ENCODE measurements at places on chromosomes 1 and 21.

GRCh38 chr21:28439788-28440187, 552.9 kb downstream of the LTN1 start:
- no peak for DNase-seq

DNA sequence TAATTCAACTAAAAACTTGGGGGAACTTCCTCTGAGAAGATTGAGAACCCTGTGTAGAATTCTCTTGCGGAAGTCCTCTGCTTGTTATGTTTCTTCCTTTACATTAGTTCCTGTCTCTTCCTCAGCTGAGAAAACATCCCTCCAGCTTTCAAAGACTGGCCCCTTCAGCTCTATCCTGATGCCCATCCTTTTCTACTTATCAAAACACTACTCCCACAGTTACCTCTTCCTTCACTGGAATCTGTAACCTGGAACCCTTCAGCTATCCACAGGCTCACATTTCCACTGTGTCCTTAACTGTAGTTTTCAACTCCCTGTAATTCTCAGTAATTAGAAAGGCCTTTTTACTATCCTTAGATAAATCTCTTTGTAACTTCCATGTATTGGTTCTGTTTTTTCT, 6.0 kb upstream of the DEDD start:
- DNase-seq: no peak

GRCh38 chr1:197919346-197920066, 2.3 kb downstream of the LHX9 start:
- no peak for DNase-seq

- no peak for DNase-seq
These were observed 239.1 kb upstream of the FGGY start for GRCh38 chr1:59057796-59058195.

DNA sequence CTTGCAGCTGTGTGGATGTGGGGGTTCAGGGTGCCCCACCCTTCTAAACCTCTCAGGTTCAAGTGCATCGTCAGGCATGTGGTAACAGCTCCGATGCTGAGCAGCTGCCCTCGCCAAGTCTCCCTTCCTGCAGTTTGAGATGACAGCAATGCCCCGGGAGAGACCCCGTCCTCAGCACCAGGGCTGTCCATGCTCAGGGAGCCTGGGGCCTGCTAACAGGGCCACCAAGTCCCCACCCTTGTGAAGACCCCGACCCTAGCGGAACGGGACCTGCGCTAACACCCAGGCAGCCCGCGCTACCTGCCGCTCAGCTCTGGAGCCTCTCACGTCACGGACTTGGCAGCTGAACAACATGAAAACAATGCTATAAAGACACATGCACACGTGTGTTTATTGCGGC, 159.2 kb upstream of the C1orf174 start:
- no peak for DNase-seq

DNA sequence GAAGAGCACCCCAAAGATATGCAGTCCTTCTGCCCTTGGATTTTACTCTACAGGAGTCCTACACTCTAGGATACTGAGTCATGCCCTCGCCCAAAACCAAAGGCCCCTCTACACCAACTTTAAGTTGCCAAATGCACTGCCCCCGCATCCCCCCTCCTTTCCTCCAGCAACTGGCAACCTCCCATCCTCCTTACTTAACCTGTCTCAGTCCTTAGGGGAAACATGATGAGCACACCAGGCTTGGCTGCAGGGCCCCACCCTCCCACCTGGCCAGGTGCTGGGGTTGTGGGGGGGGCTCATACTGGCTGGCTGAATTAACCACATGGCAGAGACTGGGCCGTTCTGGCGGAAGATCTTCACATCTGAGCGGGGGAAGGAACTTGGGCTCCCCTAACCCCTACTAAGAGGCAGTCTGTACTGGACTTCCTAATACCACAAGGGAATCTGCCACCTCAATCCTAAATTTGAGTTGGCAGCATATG, 1.2 kb downstream of the HDGF start:
- peak; percentile 48 for DNase-seq

- no peak for DNase-seq
These were observed 232.9 kb upstream of the B3GALT2 start for GRCh38 chr1:193419295-193419694.

DNA sequence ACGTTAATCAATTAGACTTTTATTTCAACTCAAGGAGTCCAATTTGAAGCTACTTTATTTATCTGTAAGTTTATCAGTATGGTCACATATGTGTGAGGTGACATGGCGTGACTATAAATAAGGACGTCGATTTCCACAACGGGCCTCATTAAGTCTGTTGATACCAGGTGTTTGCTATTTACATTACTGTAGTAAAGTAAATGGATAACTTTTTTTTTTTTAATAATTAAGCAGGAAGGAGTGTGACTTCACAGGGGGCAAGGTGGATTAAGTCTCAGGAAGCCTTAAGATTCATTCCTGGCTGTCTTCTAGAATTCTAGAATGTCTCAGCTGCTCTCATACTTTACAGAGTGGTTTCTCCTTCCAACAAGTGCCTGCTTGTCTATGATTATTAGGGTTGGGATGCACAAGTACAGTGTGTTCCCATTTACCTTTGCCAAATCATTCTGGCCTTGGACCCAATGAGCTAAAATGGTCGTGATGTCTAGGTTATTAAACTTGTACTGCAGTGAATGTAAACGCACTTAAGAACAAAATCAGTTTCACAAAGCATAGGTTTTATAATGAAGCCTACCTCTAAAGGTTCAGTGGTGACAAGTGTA, 15.5 kb downstream of the MAP3K7CL start:
- no peak for DNase-seq

DNA sequence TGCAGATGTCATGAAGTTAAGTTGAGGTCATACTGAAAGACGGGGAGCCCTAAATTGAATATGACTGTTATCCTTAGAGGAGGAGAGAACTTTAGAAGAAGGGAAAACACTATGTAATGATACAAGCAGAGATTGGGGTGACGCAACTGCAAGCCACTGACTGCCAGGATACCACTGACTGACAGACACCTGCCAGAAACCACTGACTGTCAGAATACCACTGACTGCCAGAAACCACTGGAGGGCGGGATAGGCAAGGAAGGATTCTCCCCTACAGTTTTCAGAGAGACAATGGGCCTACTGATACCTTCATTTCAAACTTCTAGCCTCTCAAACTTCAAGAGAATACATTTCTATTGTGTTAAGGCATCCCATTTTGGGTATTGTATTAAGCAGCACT, 388.7 kb downstream of the USH2A start:
- no peak for DNase-seq

GRCh38 chr1:207076181-207076955, 12.3 kb upstream of the C4BPB start:
- DNase-seq: no peak

- no peak for DNase-seq
These were observed 356.3 kb downstream of the USP25 start for GRCh38 chr21:16086121-16086520.

DNA sequence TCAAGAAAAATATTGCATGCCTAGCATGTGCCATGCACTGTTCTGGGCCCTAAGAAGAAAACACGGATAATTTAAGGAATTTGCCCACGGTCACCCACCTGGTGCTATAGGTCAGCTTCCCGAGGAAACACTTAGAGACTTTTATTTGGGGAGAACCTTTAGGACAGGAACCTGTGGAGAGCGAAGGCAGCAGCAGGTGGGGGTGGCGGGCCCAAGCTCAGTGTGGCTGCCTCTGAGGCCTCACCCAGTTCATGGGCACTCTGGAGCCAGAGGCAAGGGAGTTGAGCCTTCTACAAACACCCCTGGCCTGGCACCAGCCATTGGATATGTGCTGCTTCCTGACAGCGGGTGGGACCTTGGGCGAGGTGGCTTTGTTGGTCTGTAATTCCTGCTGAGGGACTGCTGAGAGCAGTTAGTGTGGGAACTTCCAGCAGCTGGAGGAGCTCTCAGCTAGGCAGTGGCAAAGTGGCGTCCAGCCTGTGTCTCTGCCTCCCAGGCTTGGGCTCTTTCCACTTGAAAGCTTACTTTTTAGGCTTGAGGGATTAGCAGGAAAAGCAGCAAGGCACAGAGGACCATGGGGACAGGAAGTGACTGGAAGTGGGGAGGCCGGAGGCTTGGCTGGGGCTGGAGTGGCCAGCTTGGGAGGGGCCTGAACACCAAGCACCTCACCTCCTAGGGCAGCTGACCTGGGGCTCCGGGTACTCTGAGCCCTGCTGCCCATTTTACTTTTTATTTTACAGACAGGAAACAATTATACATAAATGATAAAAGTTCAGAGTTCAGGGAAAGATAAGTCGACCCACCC, 19.1 kb downstream of the MRPL37 start:
- no peak for DNase-seq

DNA sequence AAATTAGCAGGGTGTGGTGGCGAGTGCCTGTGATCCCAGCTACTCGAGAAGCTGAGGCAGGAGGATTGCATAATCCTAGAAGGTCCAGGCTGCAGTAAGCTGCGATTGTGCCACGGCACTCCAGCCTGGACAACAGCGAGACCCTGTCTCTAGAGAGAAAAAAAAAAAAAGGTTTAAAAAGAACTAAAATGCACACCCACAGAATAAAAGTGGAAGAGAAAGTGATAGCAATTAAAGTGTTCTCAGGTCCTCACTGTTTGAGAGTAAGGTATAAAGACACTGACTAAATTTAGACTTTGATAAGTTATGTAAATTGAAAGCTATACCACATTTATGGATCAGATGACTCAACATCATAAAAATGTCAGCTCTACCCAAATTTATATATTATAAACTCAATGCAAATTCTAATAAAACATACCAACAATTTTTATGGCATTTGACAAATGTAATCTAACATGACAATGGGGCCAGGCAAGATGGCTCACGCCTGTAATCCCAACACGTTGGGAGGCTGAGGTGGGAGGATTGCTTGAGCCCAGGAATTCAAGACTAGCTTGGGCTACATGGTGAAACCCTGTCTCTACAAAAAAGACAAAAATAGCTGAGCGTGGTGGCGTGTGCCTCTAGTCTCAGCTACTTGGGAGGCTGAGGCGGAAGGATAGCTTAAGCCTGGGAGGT, 11.8 kb downstream of the ZBTB17 start:
- no peak for DNase-seq

DNA sequence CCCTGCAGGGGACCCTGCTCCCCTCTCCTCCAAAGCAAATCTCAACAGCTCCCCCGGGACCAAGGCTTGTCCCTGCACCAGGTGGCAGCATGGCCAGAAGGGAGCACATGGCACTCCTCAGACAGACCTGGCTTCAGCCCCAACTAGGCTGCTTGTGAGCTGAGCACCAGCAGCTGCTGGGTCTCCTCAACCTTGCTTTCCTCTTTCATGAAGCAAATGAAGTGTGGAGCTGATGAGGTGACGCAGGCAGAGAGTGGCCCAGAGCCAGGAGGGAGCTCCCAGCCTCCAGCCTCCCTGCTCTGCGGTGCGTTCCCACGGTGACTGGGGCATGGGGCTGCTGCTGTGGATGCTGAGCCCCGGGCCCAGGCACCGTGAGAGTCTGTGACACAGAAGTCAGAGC, 34.0 kb downstream of the MEGF6 start:
- DNase-seq: no peak

GRCh38 chr1:203932556-203932955, 71.2 kb downstream of the SNRPE start:
- no peak for DNase-seq

GRCh38 chr1:179026813-179027669, 1.3 kb downstream of the FAM20B start:
- no peak for DNase-seq

GRCh38 chr1:53947172-53947907, 1.2 kb downstream of the LRRC42 start:
- no peak for DNase-seq

DNA sequence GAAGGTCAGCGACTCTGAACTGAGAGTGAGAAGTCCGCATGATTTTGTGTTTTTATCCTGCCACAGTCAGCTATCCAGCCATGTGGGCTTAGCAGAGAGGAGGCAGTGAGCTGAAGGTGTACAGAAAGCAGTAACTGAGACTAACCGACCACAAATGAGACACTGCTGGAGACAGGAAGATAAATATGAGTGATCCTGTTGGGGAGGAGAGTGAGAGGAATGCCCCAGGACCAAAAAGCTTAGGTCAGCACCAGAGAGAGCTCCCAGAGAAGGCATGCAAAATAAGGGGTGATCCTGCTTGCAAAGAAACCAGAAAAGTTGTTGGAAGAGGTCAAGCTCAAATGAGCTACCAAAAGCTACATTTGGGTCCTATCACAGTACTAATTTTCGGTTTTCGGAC, 63.7 kb downstream of the HLCS start:
- DNase-seq: peak; percentile 9

DNA sequence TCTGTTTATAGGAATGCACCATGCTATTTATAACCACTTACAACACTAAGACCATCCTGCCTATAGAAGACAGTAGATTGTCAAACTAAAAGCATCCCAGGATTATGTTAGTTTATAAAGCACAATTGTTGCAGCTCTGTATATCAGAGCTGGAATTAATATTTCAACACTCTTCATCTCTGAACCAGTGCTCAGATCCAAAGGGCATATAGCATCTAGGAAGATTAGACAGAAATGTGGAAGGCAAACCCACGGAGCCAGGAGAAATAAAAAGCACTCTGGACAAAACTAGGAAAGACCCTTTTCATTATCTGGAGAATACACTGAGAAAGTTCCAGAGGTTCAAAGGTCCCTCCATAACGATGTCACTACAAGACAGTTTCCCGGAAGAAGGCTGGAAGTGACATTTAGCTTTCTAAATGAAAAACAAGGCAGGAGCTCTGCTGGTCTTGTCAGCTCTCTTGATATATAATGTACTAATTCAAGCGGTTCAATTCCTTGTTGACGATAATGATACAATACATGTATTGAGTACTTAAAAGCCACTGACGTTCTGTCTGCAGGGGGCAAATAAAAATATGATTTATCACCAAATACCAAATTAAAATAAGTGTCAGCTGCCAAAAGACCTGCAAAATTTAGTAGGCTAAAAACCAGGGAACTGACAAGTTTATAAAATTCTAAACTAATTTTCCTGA, 91.8 kb upstream of the BCL10 start:
- no peak for DNase-seq

- DNase-seq: peak; percentile 70
These were observed 87.1 kb downstream of the GPR88 start for GRCh38 chr1:100624886-100625610.

DNA sequence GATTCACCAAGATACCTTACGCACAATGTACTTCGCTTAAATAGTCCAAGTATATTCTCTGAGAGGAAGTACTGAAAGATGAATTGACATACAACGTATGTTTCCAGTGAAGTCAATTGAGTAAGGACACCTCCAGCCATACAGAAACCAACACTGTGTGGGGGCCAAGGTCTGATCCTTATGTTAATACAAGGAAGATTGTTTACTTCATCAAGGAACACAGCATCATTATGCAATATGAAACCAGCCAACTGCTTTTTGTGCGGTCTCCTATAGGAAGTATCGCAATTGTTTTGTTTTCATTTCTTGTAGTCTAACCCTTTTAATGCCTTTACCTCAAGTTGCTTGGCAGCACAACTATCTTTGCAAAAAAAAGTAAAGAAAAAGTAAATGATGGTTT, 28.2 kb upstream of the TEKT2 start:
- DNase-seq: no peak

- DNase-seq: peak; percentile 3
These were observed 1531.6 kb upstream of the TPTE start for GRCh38 chr21:8989721-8990325.

- no peak for DNase-seq
These were observed 228.1 kb downstream of the AKT3 start for GRCh38 chr1:243621973-243622372.
